ENCODE measurements at places on chromosomes 6 and 20.
A peak's percentile ranks its signal among the peaks of the same experiment; 100 is the strongest.

- peak; percentile 35 for DNase-seq
Measured at GRCh38 chr20:62310757-62311121, 7.9 kb downstream of the ADRM1 start.

DNA sequence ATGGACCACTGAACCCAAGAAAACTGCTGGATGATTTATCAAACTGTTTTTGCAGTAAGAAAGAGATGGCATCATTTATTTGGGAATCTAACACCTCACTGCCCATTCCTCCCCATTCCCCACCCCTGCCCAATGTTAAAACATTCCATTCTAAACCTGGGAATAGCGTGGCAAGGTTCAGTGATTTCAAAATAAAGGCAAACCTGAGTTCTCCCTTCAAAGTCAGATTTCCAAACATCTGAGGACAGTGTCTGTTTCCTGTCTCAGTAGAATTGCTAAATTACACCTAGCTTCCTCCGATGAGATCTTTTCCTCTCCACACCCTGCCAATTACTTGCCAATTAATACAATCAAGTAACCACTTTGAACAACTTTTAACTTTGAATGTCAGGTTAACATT is 127.4 kb upstream of the ARMC2 start:
- no peak for DNase-seq

- peak; percentile 73 for DNase-seq
Measured at GRCh38 chr6:157873735-157874344, 50.8 kb downstream of the SNX9 start.

DNA sequence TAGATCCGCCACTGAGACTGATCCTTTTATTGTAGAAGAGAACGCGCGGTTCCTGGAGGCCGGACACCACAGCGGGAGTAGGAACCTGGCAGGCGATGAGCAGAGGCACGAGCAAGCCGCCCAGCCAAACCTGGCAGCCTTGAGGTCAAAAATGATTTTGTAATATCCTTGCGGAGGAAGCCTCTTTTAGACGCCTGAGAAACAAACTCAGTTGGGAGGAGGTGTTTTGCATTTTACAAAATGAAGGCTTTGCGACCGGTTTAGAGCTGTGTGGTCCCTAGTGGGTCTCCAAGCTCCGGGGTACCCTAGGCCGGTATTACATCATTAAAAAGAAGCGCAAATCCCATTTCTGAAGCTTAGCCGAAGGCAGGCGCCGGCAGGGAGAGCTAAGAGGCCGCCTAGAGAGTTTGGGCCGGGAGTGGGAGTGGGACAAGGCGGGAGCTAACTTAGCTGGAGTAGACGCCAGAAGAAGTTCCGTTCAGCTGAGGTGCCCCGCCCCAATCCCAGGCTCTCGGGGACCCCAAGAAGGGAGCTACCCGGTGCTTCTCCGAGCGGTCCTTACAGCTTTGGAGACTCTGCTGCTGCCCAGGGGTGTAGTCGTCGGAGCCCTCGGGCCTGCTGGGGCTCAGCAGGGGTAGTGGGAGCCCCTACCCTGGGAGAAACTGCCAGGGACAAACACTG is 1.9 kb upstream of the TBX18 start:
- no peak for DNase-seq

GRCh38 chr6:20411953-20412681 is 10.4 kb downstream of the E2F3 start:
- DNase-seq: no peak

- no peak for DNase-seq
Measured at GRCh38 chr6:16414205-16414604, 175.8 kb downstream of the GMPR start.

- DNase-seq: no peak
Measured at GRCh38 chr6:87572883-87573282, 16.9 kb downstream of the RARS2 start.
